ENCODE measurements at places on chromosomes 12 and 14.

GRCh38 chr12:1661553-1662335 lies 29.1 kb upstream of the ADIPOR2 start:
- peak; percentile 82 for DNase-seq

GRCh38 chr14:94907626-94908261 lies 137.8 kb upstream of the GSC start:
- no peak for DNase-seq

GRCh38 chr14:87131879-87132278 lies 861.1 kb downstream of the GALC start:
- DNase-seq: no peak

DNA sequence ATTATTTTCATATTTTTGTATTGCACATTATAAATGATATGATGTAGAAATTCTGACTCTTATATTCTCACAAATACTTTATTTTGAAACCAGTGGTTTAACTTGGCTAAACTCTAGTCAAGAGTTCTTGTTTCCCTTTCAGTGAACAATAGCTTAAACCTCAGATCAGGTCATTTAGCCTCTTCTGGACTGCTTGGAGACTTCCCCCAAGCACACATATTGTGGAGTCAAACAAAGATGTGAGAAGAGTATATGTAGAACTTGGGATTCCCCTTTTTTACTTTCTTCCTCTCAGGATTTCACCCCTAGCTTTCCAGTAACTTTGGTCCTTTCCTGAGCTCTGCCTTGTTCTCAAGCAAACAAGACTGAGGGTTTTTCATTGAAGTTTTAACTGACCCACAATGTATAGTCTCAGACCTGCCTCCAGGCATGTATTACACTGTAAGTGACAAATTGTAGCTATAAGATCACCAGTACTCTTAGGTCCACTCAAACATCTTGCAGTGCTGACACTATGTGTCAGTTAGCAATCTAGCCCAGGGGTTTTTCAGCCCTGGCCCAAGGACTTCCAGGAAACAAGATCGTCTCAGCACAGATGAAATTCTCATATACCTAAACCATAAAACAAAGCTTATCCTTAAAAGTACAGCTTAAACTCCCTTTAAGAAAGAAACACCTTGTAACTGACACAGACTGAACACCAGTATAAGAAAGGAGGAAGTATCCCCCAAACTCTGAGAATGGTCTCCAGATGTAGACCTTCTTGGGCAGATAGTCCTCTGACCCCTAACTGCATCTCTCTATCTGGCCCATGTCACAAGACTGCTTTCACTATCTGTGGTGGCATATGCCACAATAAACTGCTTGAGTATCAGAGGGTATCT lies 98.6 kb downstream of the SLC6A15 start:
- no peak for DNase-seq

DNA sequence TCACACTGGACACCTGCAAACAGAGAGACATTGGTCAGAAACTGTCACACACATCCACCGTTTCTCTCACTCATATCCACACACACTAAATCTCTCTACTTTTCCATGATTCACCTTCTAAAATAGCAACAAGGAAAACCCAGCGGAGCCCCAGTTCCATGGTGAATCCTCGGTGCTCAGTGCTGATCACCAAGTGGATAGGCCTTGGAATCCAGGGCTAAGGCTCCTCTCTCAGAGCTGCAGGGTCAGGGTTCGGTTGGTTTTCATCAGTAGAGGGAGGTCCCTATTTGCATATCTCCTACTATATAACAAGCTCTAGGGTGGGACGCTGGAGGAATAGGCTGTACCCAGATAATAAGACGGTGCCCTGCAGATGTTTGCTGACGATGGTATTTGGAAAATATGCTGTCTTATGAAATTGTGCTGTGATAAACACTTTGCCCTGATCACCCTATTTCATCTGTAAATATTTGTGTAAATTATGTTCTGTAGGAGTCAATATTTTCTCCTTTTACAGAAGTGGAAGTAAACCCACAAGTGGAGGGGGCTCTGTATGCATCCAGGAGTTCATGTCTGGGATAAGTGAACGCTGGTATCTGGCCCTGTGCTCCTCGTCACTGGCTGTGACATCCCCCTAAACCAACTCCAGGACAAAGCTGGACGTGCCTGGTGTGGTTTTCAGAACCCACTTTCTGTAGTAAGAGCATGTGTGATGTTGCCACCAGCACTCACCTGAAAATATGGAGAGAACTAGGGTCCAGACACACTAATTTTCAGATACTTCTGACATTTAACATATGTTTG lies 709.2 kb downstream of the TMEM121 start:
- no peak for DNase-seq

DNA sequence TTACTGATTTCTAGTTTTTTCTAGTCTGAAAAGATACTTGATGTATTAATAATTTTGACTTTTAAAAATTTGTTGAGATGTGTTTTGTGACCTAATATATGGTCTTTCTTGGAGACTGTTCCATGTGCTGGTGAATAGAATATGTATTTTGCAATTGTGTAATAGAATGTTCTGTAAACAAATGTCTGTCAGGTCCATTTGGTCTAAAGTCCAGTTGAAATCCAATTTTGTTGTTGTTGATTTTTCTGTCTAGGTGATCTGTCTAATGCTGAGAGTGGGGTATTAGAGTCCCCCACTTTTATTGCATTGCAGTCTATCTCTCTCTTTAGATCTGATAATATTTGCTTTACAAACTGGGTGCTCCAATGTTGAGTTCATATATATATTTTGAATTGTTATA lies 175.8 kb downstream of the RPAP3 start:
- DNase-seq: no peak

Measured in GM12891 (cell line).